ENCODE measurements at places on chromosomes 12 and 14.

DNA sequence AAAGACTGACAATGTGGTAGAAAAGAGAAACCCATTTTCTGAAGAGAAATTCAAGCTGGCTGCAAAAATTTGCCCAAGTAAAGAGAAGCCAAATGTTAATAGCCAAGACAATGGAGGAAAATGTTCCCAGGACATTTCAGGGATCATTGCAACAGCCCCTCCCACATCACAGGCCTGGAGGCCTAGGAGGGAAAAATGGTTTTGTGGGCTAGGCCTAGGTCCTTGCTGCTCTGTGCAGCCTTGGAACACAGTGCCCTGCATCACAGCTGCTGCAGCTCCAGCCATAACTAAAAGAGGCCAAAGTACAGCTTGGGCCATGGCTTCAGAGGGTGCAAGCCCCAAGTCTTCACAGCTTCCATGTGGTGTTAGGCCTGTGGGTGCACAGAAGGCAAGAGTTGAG, 332.4 kb upstream of the LRIG3 start:
- DNase-seq, result no peak

DNA sequence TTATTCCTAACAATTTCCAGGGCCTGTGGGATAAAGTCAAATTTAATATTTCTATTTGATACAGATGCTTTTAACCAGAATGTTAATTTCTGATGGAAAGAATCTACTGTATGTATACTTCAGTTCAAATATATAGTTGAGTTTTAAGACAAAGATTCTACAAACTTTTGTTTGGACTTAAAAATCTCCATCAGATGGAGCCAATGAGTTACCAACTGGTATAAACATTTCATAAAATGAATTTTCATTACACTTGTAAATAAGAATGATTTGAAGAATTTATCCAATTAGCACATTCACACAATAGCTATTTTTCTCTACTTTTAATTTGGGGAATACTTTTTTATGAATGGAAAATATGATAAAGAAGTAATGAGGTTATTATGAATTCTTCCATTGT, 425.2 kb upstream of the MIS18BP1 start:
- DNase-seq, result no peak

GRCh38 chr12:78396538-78396937, 468.0 kb upstream of the SYT1 start:
- no peak for DNase-seq

DNA sequence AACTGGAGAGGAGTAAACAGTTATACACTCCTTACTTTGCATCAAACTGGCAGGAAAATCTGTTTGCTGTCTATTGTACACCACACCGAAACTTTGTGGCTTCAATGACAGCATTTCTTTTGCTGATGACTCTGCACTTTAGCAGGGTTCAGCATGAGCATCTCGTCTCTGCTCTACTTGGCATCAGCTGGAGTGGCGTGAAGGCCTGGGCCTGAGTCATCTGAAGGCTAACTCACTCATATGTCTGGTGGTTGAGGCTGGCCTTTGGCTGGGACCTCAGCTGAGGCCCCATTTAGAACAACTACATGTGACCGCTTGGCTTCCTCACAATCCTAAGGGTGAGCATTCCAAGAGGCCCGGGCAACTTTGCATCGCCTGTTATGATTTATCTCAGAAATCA, 28.7 kb upstream of the REP15 start:
- peak; percentile 40 for DNase-seq

DNA sequence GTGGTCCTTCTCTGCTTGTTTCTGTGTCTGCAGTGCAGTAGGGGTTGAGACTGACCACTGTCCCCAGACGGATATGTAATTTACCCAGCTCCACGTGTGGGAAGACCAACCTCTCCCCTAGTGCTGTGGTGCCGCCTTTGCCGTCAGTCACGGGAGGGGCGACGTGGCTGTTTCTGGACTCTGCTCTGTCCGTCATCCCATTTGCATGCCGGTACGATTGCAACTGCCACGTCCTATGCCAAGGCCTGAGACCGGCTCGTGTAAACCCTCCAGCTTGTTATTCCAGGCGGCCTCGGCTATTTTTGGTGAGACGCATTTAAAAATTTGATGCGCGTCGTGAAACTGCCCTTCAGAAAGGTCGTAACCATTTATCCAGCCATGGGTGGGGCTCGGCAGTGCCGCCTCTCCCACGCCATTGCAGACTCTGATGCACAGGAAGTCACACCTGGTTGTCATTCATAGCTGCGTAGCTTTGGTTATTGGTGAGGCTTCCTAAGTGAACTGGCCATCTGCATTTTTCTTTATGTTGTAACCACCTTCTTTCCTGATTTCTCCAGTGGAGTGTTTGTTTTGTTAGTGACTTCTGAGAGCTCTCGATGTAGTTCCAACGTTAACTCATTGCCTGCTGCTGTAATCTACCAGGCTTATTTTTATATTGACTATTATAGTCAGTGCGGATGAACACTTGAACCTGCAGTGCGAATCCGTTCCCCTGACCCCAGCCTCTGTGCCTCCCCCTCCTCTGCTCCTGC, 75.1 kb downstream of the ADGRD1 start:
- no peak for DNase-seq

GRCh38 chr12:117038023-117038680, 61.1 kb downstream of the TESC start:
- DNase-seq, result no peak

DNA sequence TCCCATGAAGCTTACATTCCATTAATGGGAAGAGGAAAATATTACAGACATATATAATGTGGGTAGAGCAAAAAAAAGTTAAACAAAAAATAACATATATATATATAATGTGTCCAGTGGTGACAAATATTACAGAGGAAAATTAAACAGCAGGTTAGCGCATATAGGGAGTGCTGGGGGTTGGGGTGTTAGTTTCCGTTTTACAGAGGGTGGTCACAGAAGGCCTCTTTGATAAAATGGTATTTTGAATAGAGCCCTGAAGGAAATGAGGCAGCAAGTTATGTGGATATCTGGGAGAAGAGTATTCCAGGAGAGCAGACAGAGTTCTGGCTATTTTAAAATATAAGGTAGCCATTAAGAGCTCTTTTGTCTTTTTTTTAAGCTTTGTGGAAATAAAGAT, 73.2 kb downstream of the DCAF5 start:
- no peak for DNase-seq

DNA sequence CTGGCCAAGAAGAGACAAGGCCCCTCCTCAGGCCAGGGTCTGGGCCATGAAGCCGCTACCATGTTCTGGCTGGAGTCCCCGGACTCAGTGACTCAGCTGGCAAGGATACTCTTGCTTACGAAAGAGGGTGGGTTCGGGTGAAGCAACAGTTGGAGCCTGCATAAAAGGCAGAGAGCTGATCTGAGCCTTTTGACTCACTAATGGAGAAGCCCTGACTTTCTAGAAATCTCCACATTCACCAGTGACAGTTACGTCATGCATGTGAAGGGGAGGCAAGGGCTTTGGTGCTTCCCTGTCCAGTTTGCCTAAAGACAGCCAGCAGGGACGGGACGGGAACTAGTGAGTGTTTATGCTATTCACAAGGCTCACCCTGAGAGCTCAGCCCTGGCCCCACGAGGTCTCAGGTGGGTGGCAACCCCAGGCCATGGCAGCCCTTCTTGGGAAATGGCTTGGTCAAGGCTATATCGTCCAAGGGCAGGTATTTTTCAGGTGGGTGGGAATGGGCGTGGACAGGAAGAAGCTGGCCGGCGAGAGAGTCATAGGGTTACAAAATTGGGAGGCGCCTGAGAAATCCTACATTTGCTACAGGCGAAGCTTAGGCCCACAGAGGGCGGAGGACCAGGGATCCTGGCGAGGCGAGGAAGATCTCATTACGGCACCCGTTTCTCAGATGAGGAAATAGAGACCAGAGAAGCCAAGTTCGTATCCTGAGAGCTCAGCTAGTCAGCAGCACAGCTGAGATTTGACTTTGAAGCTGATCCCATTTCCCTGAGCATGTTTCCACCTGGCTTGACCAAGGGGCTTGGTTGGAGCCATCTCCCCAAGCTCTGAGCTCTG, 314.6 kb downstream of the BCL11B start:
- no peak for DNase-seq

- DNase-seq, result no peak
Measured at GRCh38 chr12:19044891-19045290, 84.6 kb upstream of the PLEKHA5 start.

DNA sequence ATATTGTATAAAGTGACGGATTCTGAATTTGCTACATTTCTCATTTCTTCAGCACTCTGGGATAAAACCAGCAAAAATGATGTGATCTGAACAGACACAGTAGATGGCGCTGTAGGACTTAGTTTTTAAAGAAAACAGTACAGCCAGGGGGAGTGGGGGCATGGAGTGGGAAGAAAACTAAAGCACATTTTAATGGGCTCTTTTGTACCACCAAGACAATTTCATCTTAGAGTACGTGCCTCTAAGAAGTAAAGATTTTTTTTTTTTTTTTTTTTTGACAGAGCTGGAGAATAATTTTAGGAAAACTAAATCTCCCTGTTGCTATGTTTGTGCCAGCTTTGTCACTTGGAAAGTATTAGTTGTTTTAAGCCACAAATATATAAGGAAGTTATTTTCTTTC, 124.4 kb downstream of the RAD51B start:
- peak; percentile 87 for DNase-seq

GRCh38 chr14:89543425-89543790, 126.4 kb upstream of the FOXN3 start:
- DNase-seq, result no peak

- DNase-seq, result peak; percentile 43
Measured at GRCh38 chr12:26941215-26941594, 2.9 kb downstream of the FGFR1OP2 start.

DNA sequence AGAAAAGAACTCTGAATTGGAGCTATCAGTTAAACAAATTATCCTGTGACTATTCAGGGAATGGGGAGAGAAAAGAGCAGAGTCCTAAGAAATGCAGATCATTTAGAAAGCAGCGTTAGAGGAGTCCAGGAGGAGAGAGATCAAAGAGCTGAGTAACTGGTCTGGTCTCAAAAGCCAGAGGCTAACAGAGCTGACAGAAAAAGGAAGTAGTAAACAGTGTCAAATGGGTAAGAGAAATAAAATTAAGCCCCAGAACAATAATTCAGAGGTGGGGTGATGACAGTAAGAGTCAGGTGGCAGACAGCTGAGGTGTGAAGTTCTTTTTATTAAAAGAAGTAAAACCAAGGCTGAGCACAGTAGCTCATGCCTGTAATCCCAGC, 19.3 kb downstream of the GXYLT1 start:
- DNase-seq, result no peak

- no peak for DNase-seq
Measured at GRCh38 chr14:42654707-42655106, 1048.0 kb downstream of the LRFN5 start.

All from lung microvascular endothelial cell (primary cell).